HuH-7 (cell line): ENCODE measurements at places on chromosomes 12 and 14.

GRCh38 chr12:19542606-19543005 is 103.3 kb downstream of the AEBP2 start:
- DNase-seq = no peak

- peak; percentile 64 for DNase-seq
These were observed 1.7 kb downstream of the PPM1H start for GRCh38 chr12:62933220-62933601.

GRCh38 chr12:117933545-117933944 is 35.2 kb downstream of the KSR2 start:
- DNase-seq = no peak

DNA sequence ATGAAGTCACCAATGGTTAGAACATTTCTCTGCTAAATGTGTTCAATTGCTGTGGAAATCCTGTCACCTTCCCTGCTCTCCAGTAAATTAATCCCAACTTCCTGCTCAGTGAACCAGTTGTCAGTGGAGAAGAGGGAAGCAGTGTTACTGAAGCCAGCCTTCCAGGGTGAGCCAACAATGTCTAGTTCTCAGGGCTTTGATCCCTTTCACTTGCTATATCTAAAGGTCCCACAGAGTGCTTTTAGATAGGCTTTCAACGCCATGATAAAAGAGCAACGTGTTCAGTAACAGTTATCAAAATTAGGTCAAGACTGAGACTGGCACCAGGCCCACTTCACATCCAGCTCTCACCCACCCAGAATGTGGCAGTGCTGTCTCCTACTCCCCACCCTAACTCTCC is 139.7 kb downstream of the KCNH5 start:
- DNase-seq = no peak

- DNase-seq = no peak
These were observed 2.4 kb upstream of the NRL start for GRCh38 chr14:24117179-24117578.

GRCh38 chr12:132444957-132445883 is 44.7 kb upstream of the FBRSL1 start:
- DNase-seq = no peak

GRCh38 chr12:11719678-11720099 is 70.2 kb downstream of the ETV6 start:
- DNase-seq = no peak

GRCh38 chr14:32203928-32204357 is 874 bp upstream of the RNU6-8 start:
- DNase-seq = no peak

DNA sequence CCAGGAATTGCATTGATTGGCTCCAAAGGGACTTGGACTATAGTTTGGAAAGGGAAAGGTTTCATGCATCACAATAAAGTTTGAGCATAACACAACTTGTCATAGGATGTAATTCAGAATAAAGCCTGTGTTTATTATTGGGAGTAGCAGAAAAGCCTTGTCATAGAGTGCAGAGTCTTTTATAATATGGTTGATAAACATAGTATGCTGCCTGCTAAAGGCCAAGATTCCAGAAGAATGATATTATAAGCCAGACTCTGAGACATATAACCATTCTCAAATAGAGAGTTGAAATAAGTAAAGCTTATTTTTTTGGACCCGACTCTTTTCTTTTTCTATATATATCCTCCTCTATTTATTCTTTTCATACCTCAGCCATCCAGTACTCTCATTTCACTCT is 207.3 kb downstream of the LRIG3 start:
- no peak for DNase-seq

- no peak for DNase-seq
These were observed 2.2 kb upstream of the PTGDR start for GRCh38 chr14:52265253-52265652.

DNA sequence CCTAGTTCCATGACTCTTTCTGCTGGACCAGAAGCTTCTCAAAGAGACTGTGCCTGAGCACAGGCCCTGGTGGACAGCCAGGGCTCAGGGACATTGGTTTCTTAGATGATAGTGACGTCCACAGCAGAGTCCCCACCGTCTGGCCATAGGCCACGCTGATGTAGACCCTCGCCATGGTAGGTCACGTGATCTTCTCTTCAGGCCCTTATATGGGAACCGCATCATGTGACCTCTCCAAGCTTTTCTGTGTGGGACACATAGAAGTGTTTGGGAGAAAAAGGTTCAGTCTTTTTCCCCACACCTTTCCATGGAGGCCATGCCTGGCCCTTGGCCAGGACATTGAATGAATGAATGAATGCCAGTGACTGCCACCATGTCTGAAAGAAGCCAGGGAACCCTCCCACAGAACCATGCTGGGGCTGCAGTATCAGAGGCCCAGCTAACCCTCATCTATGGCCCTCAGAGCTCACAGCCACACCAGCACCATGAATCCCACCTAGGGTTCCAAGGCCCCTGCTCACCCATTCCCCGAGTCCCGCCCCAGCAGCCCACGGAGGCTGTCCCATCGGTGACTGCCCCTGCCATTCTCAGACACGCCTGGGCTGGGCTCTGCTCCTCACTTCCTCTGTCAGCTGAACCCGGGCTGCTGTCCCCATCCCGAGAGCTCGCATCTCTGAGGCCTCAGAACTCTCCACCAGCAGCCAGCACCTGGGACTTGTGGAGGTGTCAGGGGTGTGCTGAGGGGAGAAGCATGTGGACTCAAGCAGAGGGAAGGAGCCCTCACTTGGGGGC is 292.1 kb downstream of the ADGRD1 start:
- no peak for DNase-seq

- DNase-seq = no peak
These were observed 107.0 kb downstream of the HELB start for GRCh38 chr12:66409195-66409871.

DNA sequence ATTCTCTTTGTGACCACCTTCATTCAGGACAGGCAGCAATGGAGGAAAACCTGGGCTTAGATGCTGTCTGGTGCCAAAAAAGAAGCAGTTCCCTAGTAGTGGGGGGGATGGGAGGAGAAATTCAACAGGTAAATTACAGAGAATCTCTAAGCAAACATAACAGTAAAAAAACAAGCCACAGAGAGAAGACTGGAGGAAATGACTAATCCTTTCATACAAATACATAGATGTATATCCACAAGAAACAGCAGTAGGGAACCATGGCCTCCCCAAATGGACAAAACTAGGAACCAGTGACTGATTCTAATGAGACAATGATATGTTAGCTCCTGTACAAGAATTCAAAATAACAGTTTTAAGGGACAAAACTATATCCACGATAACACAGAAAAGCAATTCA is 513.0 kb downstream of the NAV3 start:
- no peak for DNase-seq

- no peak for DNase-seq
These were observed 2.6 kb upstream of the SLC11A2 start for GRCh38 chr12:51028813-51029150.

- DNase-seq = no peak
These were observed 63.5 kb downstream of the ST8SIA1 start for GRCh38 chr12:22271023-22271422.

DNA sequence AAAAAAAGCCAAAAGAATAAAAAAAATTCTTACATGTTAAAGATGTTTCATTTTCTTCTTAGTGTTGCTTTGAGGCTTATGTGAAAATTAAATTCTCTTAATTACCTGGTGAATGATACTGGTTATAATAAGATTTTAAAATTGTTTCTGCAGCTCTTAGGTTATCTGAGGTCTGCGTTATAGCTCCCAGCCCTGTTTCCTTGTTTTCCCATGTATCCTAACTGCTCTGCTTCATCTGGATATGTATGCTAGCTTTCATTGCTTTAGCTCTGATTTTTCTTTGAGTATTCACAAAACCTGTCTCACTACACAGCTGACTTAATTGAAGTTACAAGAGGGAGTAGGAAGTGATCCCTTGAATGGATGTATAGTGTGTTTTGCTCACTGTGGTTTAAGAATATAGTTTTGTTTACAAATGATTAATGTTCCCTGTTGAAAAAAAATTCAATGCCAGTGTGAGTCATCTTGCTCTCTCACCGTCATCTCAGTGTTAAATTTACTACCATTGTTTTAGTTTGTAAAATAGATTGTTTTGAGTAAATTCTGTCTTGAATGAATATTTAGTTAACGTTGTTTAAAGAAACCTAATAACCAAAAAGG is 26.8 kb downstream of the CPSF6 start:
- no peak for DNase-seq

DNA sequence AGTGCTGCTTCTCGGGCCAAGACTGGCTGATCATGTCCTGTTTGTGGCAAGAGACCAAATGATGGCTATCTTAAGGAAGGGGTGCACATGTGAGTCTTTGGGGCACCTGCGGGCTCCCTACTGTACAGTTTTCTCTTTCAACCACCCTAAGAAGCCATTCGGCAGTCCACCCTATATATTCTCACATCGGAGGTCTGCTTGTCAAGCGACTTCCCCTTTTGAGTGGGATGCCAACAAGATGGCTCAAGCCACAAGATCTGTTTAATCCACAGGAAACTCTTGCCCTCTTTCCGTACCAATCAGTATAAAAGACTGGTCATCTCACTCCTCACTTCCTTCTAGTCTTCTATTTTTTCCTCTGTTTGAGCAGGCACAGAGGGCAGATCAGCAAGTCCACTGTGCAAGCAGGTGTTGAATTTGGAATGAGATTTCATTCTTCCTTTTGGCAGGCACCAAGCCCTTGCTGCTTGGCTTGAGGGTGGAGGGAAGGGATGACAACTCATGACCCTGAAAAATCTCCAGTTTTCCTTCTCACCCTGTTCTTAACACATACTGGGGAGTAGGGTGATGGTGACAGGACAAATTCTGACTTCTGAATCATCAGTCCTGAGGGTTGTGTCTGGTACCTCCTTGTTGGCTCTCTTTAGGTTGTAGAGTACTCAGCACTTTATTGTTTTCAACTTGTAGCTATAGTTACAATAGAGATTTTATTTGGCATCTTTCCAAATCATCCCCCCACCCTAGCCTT is 17.6 kb downstream of the LACRT start:
- no peak for DNase-seq

- no peak for DNase-seq
These were observed 16.9 kb downstream of the BDKRB1 start for GRCh38 chr14:96272777-96273473.

- DNase-seq = peak; percentile 94
These were observed 23.5 kb upstream of the INF2 start for GRCh38 chr14:104665657-104666522.

DNA sequence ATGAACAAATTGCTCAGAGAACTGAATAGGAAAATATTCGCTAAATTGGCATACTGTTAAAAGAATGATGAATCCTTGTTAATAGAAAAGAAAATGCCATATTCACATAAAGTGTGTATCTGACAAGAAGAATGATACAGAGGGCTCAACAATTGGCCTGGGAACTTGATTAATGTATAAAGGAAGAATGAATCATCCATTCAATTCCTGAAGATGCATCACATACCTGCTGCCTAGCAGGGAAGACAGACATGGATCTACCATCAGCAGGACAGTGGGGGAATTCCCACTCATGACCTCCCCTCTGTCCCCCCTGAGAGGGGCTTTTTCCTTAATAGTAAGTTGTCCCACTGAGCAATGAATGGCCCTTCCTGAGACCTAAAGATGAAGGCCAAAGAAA is 13.5 kb downstream of the PTPN21 start:
- no peak for DNase-seq

GRCh38 chr12:88856201-88856600 is 275.9 kb upstream of the KITLG start:
- peak; percentile 32 for DNase-seq

DNA sequence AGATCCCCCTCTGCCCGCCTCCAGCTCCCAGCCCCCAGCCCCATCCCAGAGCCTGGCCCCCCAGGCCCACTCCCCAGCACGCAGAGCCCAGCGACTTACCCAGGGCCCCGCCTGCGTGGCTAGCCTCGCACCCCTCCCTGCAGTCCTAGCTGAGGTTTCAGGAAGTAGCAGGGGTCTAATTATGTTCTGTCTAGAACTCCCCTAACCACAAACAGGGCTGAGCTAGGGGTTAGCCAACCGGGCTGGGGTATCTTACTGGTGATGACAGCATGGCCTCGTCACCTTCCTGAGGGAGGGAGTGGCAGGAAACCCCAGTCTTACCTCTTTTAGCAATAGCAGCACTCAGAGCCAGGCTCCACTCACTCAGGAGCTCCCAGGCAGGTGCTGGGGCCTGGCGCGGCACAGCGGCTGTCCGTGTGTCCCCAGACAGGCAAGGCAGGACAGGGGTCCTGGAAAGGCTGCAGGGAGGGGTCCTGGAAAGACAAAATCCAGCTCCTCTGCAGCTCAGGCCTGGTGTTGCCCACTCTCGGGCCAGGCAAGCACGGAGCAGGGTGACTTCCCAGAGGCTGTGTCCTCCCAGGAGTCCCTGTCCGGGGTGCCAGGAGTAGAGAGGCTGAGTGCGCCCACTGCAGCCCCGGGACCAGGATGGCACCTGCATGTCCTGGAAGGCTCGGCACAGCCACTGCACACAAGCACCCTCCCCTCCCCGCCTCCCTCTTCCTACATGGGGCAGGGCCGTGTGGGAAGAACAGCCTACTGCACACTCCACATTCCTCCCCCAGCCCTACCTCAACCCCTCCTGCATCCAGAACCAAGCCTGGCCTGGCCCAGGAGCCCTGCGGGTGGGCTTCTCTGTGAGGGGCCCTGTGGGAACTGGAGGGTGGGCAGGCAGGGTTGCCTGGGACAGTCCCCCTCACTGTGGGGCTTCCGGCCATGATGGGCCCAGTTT is at the start of gene GPR132:
TSS of gene GPR132 (minus strand) at position 151 of the 949 bp plus-strand sequence. CDS start 10,010 bp downstream, outside the sequence.
- no peak for DNase-seq

GRCh38 chr14:104222396-104223036 is 84.1 kb downstream of the KIF26A start:
- DNase-seq = no peak

DNA sequence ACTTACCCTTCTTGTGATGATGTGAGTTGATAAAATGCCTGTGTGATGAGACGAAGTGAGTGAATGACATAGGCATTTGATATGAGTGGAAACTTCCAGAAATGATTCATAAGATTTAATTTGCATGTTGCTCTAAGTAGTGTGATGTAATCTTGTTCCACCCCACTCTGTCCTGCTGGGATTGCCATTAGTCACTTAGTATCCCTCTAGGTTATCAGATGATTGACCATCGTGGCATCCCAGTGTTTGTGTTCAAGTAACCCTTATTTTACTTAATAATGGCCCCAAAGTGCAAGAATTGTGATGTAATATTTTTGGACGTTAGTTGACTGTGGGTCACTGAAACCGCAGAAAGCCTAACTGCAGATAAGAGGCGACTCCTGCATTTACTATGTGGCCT is 214.4 kb upstream of the DIO2 start:
- DNase-seq = no peak

DNA sequence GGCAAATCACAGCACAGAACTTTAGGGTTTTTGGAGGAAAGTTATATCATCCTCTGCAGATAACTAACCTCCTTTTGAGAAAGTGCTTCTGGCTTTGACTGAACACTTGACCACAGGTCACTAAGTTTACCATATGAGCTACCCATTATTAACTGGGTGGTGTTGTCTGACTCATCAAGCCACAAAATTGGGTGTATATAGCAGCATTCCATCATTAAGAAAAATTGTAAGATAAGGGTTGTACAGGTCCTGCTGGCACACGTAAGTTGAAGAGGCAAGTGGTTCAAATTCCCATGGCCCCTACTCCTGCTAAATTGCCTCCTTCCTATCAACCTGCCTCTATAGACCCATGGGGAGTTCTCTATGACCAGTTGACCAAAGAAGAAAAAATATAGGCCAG is 39.5 kb downstream of the L2HGDH start:
- DNase-seq = no peak

GRCh38 chr12:701896-702539 is 38.8 kb upstream of the NINJ2 start:
- no peak for DNase-seq
